Choroid plexus epithelial cell (primary cell): ENCODE measurements at places on chromosomes 1 and 21.

- DNase-seq: peak; percentile 41
These were observed 82.8 kb upstream of the CD34 start for GRCh38 chr1:207993477-207994445.

GRCh38 chr1:199223936-199224335 is 585.1 kb downstream of the PTPRC start:
- DNase-seq: no peak

- no peak for DNase-seq
These were observed 64.1 kb upstream of the ACOT11 start for GRCh38 chr1:54483875-54484437.

- DNase-seq: no peak
These were observed 26.3 kb downstream of the PPFIA4 start for GRCh38 chr1:203052601-203053000.

GRCh38 chr1:204564835-204565234 is 48.6 kb downstream of the MDM4 start:
- DNase-seq: no peak

DNA sequence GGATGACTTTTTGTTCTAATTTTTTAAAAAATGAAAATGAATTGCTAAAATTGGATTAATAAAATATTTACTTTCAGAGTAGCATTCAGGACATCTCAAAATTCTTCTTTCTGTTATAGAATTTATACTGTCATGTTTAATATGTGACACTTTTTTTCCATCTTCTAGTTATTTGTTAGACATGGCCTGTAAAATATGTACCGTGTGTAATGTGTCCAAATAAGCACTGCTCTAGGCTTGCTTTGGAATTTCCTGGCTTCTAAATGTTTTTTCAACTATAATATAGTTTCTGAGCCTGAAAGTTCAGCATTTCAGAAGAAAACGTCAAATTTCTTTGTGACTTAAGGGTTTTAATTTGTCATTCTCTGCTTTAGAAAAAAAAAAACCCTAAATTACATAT is 243.6 kb downstream of the DNM3 start:
- DNase-seq: no peak

DNA sequence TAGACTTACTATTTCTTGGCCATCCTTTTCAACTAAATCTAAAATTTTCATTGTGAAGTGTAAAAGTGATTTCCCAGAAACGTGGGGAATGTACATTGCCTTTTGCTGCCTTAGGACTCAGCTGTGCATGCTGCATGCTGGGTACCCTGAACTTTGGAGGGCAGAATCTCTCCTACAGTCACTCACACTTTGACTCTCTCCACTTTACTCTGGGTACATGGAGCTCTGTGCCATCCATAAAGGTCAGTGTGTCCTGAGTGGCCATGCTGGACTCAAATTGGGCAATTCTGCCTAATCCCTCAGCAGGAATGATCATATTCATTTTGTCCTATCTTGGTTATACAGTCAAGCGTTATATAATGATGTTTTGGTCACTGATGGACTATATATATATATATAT is 105.6 kb downstream of the NR5A2 start:
- no peak for DNase-seq

GRCh38 chr1:44270686-44271628 is 57.7 kb downstream of the DMAP1 start:
- no peak for DNase-seq

- no peak for DNase-seq
These were observed 12.7 kb upstream of the PCP4 start for GRCh38 chr21:39854572-39854971.

- DNase-seq: no peak
These were observed 48.7 kb upstream of the LRRC7 start for GRCh38 chr1:69519006-69519405.

DNA sequence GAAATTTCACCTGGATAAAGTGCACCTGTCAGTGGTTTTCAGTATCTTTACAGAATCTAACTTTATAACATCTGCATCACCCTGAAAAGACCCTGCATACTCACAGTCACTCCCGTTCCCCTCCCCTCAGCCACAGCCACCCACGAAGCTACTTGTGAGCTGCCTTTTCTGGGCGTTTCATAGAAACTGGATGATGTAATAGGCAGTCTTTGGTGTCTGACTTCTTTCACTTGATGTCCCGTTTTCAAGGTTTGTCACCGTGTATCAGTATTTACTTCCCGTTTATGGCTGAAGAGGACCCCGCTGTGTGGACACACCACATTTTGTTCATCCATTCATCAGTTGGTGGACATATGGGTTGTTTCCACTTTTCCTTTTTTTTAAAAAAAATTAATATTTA is 47.8 kb upstream of the LRRC3 start:
- no peak for DNase-seq

GRCh38 chr21:38986406-38986805 is 180.7 kb downstream of the ETS2 start:
- DNase-seq: no peak

DNA sequence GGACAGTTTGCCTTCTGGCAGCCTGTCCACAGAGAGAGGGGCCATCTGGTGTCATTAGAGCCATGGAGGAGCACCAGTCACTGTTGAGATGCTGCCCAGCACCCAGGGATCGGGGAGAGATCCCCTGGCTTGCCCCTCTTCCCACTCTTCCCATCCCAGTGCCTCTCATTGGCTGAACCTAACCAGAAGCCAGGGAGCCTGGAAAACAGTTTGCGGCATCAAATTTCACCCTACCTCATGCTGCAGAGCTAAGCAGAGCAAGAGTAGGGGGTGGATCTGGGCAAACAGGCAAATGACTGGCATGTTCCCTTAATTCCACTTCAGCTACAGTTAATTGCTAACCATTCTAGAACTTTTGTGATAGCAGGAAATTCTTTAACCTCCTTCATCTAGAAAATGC is 19.1 kb downstream of the TRAF5 start:
- DNase-seq: peak; percentile 36

DNA sequence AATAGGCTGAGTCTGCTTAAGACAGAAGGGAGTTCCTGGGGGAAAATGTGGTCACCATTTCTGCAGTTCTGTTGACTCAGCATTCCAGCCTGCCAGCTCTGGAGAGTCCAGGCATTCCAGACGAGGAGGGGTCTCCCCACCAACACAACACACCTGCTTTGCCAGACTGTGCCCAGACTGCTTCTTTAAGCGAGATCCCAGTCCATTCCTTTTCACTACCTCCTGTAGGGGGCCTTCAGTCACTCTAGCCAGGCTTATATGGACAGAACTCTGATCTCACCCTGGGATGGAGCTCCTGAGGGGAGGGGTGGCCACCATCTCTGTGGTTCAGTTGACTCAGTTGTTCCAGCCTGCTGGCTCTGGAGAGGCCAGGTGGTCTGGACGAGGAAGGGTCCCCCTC is 48.5 kb downstream of the UBE2U start:
- DNase-seq: no peak

DNA sequence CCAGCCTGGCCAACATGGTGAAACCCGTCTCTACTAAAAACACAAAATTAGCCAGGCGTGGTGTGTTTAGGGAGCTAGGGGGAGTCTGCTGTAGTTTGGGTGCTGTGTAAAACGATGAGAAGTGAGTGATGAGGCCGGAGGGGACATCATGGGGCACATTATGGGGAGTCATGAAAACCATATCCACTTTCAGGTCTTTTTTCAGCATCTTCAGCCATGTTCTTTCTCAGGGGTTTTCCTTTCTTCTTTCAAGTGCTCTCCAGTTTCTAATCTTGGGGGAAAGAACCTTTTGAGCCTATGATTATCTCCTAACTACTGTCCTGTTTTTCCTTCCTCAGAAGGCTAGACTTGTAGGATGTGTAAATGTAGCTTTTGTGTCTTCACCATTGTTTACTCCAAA is 14.4 kb downstream of the KDM4A start:
- no peak for DNase-seq

DNA sequence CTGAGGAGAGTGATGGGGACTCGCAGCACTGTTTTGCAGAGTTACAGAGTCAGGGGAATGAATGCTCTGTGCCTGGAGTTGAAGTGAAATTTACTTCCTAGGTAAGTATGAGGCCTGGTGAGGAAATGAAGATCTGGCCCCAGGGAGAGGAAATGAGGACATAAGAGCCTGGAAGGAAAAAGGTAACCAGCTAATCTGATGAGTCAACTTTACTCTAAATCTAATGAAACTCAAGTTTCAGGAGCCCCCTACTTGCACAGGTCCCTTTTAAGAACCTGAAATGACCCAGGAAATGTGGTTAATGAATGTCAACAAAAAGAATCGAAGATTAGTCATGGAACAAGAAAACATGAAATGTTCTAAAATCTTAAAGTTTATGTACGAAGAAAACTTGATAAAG is 599.0 kb downstream of the AGBL4 start:
- DNase-seq: peak; percentile 1

DNA sequence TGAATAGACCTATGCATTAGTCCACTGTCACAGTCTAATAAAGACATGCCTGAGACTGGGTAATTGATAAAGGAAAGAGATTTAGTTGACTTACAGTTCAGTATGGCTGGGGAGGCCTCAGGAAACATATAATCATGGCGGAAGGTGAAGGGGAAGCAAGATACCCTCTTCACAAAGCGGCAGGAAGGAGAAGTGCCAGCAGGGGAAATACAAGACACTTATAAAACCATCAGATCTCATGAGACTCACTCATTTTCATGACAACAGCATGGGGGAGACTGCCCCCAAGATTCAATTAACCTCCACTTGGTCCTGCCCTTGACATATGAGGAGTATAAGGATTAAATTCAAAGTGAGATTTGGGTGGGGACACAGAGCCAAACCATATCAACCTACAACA is 59.4 kb downstream of the CAPN9 start:
- DNase-seq: no peak

DNA sequence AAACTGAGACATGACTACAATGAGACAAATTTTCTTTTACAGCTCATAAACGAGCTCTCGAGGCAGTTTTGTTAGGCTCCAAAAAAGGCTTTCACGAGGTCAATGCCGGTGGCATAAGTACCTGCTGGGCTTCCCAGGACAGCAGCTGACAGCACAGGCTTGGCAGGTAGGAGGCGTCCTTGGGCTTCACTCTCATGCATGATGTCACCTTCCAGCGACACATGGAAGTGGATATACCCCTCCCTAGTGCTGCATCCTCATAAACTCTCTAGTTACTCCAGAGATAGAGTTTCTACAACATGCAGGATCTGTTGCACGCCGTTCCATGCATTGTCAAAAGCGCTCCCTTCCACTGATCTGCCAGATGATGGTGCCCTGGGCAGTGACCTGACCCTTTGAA is 112.5 kb upstream of the PAXBP1 start:
- DNase-seq: no peak

GRCh38 chr1:231460614-231461013 is 38.5 kb upstream of the EGLN1 start:
- DNase-seq: peak; percentile 24
